A172 (cell line): ENCODE measurements at places on chromosomes 3 and 15. TPM values are rescaled to one million over a fixed set of nuclear protein-coding genes. Genes with fewer than 3 reads are reported as not detected.

The PSTPIP1 gene
- total RNA-seq: 0.33 and 1.0 TPM in 2 replicates

The FBXO22 gene
- 57.2 and 79.4 TPM in 2 replicates for total RNA-seq

The SLC9C1 gene
- total RNA-seq: not detected in 2 replicates

The FAM162A gene
- 41.2 and 55.3 TPM in 2 replicates for total RNA-seq

The DNASE1L3 gene
- not detected in 2 replicates for total RNA-seq

The ZPLD1 gene
- total RNA-seq: not detected in 2 replicates

The CCDC33 gene
- total RNA-seq: 0.24 TPM in 1 of 2 replicates, not detected in the other

The COL8A1 gene
- 24.4 and 26.9 TPM in 2 replicates for total RNA-seq

DNA sequence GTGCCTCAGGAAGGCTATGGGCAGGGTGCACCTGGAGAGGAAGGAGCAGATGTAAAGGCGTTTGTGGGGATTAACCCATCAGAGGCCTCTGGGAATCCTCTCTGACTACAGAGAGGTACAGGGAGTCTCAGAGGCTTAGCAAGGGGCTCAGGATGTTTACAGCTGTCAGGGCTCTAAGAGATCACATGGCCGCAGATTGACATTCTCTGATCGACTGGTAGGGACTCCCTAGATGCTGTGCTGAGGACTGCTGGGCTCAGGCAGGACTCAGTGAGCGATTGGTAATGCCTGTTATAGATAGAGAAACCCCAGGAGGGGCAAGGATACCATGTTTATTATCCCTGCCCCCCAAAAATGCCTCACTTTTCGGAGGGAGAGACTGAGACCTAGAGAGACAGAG lies 103.5 kb downstream of the CORO2B start:
- no peak for DNase-seq

DNA sequence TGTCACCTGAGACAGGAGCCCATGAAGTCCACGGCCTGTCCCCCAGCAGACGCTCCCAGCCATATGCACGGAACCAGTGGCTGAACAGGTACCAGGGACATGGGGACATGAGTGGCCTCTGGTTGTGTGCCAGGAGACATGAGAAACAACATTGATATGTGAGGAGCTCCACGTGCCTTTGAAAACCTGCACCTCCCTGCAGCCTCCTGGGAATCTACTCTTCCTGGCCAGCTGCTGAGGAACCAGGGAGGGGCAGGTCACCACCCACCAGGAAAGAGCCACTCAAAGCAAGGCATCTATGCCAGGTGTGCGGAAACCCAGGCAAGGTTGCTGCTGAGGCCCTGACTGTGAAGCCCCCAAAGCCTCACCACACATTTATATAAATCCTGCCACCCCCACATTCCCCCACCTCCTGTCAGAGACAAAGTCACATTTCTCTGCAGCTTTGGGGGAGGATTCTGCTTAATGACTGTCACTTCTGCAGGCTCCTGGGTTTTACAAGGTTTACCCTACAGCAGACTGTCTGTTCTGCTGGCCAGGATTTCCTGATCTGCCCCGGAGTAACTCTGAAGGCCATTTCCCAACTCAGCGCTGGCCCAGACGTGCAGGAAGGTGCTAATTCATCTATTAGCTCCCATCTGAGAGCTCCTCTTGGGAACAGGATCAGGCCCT lies 110.8 kb downstream of the ADCY5 start:
- no peak for DNase-seq

GRCh38 chr3:165389653-165390052 lies 193.5 kb upstream of the SLITRK3 start:
- no peak for DNase-seq

DNA sequence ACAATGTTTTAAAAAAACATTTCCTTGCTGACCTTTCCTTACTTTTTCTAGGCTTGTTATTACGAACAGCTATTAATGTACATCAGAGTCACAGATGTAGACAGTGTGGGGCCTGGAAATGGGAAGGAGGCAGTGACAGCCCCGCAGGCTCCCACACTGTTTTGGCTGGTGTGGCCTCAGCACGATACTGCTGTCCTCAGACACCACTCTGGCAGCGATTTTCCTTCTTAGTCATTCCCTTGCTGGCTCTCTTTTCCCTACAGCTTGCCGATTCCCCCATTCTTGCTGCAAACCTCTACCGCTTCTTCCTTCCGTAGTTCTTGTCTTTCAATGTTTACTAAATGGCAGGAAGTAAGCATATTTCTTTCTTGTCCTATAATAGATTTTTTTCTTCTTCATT lies 113.1 kb downstream of the ABI3BP start:
- DNase-seq: no peak
